ENCODE measurements at places on chromosomes 12 and 14. TPM values are rescaled to one million over a fixed set of nuclear protein-coding genes. Genes with fewer than 3 reads are reported as not detected.

GRCh38 chr12:99153293-99153692 lies 494.3 kb upstream of the GARIN6 start:
- DNase-seq: no peak

GRCh38 chr14:35854696-35855270 lies 28.6 kb downstream of the BRMS1L start:
- DNase-seq: no peak

GRCh38 chr14:38089123-38089522 lies 118.6 kb upstream of the SSTR1 start:
- DNase-seq: no peak

GRCh38 chr14:93970585-93970964 lies 5.8 kb downstream of the ASB2 start:
- DNase-seq: no peak

DNA sequence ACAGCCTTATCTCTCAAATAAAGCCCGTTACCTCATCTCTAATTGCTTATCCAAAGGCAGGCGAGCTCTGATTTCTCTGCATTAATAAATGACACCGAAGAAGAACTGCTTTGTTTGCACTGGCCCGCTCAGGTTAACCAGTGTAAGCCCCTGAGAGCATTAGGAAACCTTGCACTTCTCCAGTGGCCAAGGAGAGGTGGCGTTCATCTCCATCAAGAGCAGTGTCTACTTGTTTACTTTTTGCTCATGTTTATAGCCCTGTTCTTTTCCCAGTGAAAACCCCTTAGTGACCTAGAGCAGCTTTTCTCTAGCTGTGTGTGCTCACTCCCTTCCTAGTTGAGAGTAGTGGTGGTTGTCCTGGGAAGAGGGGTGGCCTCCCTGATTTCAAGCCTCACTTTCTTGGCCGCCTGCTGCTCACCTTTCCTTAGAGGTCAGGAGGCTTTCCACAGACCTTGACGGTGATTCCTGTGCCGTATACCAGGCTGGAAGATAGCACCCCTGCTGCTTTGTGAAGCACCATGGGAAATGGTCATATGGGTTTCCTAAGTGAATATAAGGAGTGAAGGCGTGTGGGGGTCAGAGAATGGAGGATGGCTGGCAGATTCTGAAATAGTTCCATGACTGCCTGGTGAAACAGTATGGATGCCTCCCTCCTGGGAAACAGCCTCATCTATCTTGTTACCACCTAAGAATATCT lies 16.6 kb downstream of the FBXW8 start:
- DNase-seq: no peak

The HOXC6 gene
- total RNA-seq: 0.09 TPM

DNA sequence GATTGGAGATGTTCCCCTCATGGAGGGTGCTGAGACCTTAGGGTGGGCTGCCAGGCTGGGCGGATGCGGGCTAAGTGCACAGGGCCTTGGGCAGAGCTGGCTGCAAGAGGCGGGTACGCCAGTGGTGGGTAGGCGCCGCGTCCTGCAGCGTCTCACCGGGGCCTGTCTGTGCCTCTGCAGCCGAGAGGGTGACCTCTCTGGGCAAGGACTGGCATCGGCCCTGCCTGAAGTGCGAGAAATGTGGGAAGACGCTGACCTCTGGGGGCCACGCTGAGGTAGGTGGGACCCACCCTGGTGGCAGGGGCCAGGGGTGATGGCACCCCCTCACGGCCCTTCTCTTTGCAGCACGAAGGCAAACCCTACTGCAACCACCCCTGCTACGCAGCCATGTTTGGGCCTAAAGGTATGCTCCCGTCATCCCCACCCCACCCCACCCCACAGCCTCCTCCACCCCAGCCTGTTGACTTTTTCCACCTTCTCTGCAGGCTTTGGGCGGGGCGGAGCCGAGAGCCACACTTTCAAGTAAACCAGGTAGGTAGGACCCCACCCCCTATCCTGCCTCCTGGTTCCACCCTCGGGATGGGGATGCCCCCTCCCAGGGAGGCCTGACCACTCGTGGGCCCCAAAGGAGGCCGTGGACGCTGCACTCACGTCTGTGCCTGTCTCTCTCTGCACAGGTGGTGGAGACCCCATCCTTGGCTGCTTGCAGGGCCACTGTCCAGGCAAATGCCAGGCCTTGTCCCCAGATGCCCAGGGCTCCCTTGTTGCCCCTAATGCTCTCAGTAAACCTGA lies 1.5 kb downstream of the CRIP1 start:
- DNase-seq: no peak

The HOMEZ gene
- 7.5 TPM for total RNA-seq

DNA sequence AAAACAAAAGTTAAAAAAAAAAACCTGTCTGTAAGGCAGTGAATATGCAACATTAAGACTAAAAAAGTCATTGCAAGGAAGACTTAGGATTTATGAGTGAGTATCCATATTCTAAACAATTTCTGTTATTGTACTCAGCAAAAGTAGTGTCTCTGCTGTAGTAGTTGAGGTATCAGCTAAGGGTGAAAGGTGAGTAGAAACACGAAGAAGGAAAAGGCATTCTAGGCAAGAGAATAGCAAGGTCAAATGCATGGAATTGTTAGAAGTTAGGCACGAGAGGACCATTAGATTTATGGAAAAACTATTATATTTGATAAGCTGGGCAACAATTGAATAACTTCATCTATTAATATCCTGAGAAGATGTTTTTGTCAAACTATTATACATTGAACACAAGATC lies 1.8 kb downstream of the EID3 start:
- DNase-seq: no peak

DNA sequence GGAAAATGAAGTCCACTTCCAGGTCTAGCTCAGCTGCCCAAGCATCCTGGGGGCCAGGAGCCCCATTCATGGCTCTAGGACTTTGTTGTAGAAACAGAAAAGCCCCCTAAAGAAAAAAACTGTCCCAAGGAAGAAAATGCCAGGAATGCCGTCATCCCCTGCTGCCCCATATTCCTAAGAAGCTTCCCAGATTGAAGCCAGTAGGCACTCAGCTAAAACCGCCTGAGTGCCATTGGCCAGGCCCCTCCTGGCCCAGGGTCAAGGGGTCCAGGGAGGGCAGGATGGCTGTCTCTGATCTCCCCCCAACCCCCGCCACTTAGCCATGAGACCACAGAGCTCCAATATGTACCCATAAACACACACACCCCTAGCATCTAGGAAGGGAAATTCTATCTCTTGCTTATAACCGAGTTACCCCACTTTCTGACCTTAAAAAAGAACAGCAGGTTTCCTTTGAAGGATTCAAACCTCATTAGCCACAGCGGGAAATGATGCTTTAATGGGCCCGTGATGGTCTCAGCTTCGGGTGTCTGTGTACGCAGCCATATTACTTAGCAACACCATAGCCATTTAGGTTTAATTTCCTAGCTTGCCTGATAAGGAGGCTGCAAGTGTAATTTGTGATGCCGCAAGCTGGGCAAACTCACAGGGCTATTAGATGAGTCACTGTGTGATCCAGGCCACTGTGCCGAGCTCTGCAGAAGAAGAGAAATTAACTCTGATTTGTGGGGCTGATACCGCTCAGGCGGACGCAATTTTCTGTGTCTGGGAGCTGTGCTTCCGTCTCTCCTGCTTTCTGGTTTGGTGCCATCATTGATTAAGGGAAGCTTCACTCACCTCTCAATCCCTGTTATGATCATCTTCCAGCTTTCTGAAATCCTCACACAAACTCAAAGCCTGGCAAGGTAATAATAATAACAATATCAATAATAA lies 84.2 kb downstream of the GCH1 start:
- DNase-seq: peak; percentile 77

The BIN2 gene
- total RNA-seq: under 0.01 TPM

GRCh38 chr14:38083039-38083438 lies 124.7 kb upstream of the SSTR1 start:
- no peak for DNase-seq

- no peak for DNase-seq
These were observed 169.5 kb upstream of the FOXN3 start for GRCh38 chr14:89586258-89587135.

DNA sequence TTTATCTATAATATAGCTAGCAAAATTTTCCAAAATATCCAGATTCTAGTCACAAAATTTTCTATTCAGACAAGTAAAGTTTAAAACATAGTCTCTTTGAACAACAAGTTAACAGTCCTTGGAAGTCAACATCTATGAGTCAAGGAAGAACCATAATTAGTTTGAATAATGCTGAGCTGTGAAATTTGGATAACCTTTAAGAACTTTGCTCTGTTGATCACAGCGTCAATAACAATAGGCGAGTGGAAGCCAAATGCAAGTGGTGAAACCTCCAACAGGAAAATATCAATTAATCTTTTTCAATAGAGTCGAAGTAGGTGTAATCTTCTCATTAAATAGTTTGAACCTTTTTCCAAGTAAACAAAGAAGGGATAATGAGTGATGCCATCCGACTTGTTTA lies 466.6 kb downstream of the FOXG1 start:
- no peak for DNase-seq

DNA sequence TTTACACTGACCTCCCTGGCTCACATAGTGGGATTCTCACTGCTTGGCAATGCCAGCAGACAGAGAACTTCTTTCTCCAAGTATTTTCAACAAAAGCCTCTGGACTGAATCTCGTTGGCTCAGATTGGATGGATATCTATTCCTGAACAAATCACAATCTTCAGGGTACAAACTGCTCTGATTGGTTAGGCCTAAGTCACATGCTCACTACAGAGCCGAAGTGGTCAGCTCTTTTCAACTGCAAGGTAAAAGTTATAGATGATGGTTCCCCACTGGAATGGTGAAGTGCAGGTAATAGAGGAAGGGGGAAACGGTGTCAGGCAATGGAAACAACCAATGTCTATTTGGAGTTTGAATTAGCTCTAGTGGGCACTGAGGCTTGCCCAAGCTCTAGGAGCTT lies 16.7 kb upstream of the VRK1 start:
- DNase-seq: no peak

- no peak for DNase-seq
These were observed 135.1 kb downstream of the ERC1 start for GRCh38 chr12:1126091-1126490.

DNA sequence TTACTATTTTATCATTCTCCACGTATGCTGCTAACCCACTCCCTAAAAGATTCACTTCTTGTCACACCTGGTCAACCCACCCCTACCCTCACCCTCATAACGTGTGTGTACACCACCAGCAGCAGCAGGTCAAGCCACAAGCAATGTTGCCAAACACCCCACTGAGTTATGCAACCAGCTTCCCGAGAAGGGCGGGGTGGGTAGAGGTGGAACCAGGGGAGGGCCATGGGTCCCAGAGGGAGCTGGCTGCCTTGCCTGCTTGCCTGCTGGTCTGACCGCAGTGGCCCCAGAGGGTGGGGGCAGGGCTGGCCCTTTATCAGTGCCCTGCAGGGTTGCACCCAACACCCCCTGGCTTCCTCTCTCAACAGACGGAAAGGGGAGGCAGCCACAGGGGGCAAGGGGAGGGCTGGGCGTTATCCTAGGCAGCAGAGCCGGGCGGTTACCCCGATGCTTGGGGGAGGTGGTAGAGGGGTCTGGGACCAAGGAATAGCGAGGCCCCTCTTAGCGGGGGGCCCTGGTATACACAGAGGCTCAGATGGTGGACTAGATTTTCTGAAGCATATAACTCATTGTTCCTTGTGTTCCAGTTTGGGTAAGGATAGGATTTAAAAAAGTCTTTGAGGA lies 3.5 kb upstream of the NFE2 start:
- DNase-seq: peak; percentile 68

The CMKLR1 gene
- not detected for total RNA-seq

- peak; percentile 77 for DNase-seq
These were observed 9.3 kb upstream of the ESR2 start for GRCh38 chr14:64303471-64303917.

GRCh38 chr14:97283005-97283403 lies 485.8 kb downstream of the VRK1 start:
- no peak for DNase-seq

DNA sequence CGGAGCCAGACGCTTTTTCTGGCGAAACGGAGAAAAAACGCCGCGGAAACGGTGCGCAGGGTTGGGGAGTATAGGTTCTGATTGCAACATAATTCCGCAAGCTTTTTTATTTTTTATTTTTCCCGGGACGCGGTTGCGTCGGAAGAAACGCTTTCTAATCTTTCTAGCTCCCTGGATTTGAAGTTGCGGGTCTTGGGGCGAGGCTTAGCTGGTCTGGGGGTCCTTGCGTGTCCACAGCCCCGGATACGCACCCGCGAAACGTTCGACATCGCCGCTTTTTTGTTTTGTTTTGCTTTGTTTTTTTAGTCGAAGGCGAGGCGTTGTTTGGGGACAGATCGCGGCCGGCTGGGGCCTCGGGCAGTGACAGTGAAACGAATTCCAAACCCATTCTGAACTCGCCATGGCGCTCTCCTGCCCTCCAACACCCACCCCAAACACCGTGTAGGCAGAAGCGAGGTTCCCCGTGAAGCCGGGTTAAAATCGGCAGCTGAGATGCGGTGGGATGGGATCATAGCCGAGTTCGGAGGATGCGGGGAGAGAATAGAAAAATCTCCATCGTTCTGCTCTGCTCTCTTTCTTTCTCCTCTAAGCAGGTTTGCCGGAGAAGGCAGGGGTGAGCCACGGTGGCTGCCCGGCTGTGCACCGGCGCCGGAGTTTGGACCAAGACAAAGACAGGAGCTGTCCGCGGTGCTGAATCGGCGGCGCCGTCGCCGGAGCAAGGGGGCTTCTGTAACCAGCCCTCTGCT lies 8.1 kb upstream of the LHX5 start:
- DNase-seq: peak; percentile 44

DNA sequence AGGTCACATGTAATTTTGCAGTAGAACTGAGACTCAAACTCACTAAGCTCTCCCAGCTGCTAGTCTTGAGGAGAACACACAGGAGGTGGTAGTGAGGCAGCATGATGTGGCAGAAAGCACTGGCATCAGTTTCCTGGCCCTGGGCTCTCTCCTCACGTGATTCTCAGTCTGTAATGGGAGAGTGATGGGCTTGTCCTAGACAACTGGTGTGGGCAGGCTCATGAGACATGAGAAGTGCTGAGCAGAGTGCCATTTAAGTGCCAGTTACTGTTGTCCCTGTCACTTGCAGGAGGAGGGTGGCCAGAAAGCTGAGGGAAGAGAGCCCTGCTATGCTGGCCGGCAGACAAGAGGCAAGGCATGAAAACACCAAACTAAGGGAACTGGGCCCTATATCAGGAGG lies 48.5 kb upstream of the OVCH1 start:
- no peak for DNase-seq

DNA sequence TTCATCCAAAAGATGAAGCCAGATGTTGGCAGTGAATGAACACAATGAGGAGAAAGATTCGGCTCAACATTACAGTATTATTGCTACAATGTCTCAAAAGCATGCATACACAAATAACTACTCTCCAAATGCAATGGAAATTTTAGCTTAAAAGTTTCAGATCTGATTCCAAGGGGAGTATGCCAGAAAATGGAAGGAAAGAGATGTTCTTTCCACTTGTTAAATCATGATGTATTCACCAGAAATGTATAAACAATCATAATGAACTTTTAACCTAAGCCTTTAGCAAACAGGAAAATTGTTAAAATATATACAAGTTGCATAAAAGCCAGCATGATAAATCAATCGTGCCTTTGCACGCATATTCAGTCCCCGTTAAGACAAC lies 62.1 kb downstream of the SH2B3 start:
- DNase-seq: peak; percentile 76

The FAM90A1 gene
- not detected for total RNA-seq

DNA sequence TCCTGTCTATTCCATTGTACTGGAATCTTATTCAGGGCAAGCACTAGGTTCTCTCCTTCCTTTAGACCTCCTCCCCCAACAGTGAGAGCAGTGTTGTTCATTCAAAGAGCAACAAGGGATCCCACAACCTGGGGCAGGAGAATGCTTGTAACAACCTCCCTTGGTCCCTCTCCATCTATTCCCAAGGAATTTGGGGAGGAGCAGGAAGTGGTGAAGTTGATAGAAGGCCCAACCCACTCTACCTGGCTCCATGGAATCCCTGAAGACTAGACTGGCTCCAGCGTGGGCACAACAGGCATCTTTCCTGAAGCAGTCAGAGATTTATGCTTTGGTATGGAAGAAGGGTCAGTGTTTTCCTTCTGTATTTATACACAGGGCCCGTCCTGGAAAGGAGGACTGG lies 33.4 kb upstream of the CISTR start:
- DNase-seq: no peak

Data from fibroblast of the aortic adventitia (primary cell).